Renal cortex interstitium (tissue), 15 donors: ENCODE measurements at places on chromosomes 4 and X.

GRCh38 chrX:121010218-121010617 is 24.7 kb upstream of the CT47A1 start:
- DNase-seq, result no peak

GRCh38 chr4:101066626-101067170 is 280.6 kb downstream of the PPP3CA start:
- DNase-seq, result no peak

- no peak for DNase-seq
These were observed 6.9 kb upstream of the ARMCX4 start for GRCh38 chrX:101478366-101478765.

DNA sequence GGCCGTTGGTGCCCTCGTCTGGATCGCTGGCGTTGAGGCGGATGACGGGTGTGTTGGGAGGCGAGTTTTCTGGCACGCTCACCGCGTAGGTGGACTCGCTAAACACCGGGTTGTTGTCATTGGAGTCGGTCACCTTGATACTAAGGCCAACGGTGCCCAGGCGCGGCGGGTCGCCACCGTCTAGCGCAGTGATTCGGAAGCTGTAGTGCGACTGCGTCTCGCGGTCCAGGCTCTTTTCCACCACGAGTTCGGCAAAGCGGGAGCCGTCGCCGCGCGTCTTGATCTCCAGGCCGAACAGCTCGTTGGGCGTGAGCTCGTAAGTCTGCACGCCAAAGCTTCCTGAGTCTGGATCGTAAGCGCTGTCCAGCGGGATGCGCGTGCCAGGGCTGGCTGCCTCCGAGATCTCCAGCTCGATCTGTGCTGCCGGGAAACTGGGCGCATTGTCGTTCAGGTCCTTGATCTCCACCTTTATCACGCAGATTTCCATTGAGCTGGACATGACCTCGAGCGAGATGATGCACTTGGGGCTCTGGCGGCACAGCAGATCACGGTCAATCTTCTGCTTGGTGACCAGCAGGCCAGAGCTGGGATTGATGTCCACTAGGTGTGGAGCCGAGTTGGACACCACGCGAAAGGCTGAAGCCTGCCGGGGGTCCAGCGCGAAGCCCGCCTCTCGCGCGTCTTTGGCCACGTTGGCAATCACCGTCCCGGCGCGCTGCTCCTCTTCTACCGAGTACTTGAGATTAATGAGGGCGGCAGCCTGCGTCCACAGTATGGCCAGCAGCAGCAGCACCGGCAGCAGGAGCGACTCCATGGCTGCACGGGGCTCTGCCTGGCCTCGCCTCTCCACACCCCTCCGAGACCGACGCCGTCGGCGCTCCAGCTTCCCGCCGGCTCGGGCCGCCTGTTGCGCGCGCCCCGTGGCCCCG is 2.0 kb downstream of the PCDH19 start:
- no peak for DNase-seq

DNA sequence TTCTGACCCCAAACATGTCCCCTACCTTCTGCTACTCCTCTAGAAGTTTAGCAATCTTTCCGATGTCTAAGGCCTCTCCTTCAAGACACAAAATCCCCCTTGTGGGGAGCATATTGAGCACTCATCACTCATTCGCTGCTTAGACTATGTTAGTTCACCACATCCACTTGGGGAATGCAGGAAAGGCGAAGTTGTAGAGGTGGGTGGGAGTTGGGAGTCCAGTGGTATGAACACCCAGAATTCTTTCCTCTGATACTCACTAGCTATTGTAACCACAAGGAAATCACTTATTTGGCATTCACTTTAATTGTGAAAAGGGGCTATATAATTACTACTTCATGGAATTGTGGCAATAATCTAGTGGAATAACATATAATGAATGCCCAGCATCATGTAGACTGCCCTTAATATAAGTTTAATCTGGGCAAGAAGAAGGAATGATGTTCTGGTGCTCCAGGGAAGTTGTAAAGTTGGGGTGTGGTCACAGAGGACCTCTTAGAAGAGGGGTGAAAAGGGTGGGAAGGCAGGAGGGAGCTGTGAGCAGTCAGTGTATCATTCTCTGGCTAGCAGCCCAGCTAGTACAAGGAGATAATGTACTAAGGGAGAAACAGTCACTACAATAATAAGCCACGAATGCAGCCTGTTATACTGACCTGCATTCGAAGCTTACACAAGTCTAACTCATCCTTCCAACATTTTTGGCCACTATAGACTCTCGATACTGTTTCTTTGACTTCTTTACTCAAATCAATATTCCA is 468.2 kb upstream of the DIPK2B start:
- DNase-seq, result no peak

GRCh38 chr4:3225936-3226335 is 23.0 kb upstream of the MSANTD1 start:
- no peak for DNase-seq

DNA sequence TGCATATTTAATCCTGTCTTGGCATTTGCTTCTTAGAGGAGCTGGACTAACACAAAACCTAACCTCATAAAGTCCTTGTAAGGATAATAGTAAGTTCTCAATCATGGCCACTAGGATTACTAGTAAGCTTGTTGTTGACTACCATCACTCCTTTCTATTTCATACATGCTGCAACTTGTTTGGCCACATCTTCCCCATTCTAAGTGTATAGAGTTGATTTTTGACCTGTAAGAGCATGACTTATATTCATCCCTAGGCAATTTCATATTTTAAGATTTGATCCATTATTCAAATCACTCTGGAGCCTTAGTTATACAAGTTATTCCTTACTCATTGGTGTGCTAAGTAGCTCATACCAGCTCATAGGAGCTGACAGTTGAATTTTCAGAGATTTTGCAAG is 109.4 kb downstream of the EFHC2 start:
- no peak for DNase-seq

- no peak for DNase-seq
These were observed 193.3 kb upstream of the FAM9B start for GRCh38 chrX:9227276-9227675.

DNA sequence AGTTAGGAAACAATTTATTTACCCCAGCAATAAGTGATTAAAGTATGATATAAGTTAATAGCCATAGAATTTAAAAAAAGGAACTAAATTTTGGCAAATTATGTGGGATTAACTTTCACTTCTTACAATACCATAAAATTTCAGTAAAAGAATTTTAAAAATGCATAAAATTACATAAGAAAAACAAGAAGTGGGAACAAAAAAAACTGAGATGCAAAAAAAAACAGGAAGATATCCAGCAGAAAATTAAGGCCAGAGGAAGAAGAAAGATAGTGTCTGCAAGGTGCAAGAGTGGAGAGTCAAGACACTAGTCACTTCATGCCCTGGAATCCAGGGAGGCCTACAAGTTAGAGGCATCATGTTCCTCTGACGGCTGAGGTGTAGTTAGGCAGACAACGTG is 184.2 kb downstream of the GASK1B start:
- DNase-seq, result no peak

- DNase-seq, result no peak
These were observed 335.4 kb downstream of the UNC5C start for GRCh38 chr4:95213366-95213765.

- DNase-seq, result no peak
These were observed 102.9 kb upstream of the LRPAP1 start for GRCh38 chr4:3634894-3635820.

DNA sequence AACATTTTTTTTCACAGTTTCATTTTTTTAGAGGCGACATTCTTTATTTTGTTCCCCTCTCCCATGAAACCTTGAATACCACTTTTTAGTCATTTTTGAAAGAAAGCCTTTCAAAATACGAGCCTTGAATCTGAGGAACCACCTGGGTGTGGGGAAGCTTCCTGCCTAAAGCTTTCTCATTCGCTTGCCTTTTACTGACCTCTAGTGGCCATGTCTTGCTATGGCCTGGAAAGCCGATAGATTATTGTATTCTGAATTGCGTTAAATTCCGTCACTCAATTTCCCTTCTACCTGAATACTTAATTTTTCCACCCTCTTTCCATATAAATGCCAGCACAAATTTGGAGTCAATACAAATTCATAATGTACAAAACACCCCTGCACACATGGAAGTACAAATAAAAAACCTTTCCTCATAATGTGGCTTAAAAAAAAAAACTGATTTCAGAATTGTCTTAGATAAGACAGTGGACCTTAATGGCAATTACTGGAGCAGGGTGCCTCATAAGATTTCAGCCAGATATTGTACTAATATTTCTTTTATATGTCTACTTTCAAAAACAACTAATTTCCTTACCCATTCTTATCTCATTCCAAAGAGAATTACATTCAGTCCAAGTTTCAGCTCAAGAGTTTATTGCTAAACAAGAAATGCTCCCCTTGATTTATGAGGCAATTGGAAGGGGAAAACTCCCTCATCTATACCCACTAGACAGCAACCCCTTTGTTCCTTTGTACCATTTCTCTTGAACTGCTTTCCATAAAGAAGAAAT is 217.9 kb downstream of the CENPC start:
- DNase-seq, result peak; percentile 45

- DNase-seq, result no peak
These were observed 236.7 kb downstream of the ASMT start for GRCh38 chrX:1851527-1851926.

GRCh38 chrX:25013632-25014365 is 2.0 kb downstream of the ARX start:
- DNase-seq, result no peak

GRCh38 chr4:148487181-148487580 is 45.0 kb upstream of the NR3C2 start:
- no peak for DNase-seq

- DNase-seq, result no peak
These were observed 75.4 kb downstream of the IRF2 start for GRCh38 chr4:184398741-184399511.

DNA sequence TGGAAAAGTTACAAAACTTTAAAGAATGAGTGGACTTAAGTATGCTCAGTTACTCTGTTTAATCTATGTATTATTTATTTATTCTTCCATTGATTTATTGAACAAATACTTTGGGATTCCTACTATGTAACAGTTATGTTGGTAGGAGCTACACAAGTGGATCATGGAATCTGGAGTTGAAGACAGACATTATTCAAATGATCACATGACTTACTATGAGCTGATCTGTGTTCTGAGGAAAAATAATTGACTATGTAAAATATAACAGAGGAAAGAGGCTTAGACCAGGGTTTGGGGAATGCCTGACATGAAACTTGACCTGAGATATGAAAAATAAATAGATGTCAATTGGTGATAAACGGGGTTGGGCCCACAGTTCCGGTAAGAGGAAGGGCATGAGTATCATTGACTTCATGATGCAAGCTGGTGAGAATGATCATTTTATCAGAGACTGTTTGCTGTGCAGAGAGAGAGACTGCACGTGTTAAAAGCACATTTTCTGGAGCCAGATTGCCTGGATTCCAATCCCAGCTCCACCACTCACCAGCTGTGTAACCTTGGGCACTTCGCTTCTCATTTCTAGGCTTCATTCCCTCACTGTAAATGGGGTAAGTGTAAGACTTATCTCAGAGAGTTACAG is 179.0 kb downstream of the SPCS3 start:
- no peak for DNase-seq

GRCh38 chr4:21543514-21543913 is 405.1 kb downstream of the KCNIP4 start:
- DNase-seq, result no peak

- no peak for DNase-seq
These were observed 1153.0 kb upstream of the INTU start for GRCh38 chr4:126479709-126480108.

DNA sequence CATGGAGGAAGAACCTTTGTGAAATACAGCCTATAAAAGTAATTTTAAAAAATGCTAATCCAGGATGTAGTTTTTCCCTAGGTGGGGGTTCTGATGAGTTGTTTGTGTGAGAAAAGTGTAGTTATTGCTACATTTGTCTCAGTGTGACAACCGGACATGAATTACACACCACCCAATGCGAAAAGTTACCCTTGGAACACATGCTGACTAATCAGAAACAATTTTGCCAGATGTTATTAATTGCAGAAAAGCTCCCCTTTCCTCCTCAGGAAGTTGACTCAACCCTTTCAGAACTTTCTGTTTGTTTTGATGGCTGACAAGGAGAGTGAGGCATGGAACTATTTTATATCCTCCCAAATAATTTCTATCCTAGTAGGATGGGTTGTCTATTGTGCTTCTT is 38.1 kb upstream of the EDA2R start:
- DNase-seq, result no peak

- no peak for DNase-seq
These were observed 3.6 kb upstream of the LEF1 start for GRCh38 chr4:108172231-108172752.

GRCh38 chr4:114267976-114268375 is 288.5 kb upstream of the ARSJ start:
- no peak for DNase-seq

DNA sequence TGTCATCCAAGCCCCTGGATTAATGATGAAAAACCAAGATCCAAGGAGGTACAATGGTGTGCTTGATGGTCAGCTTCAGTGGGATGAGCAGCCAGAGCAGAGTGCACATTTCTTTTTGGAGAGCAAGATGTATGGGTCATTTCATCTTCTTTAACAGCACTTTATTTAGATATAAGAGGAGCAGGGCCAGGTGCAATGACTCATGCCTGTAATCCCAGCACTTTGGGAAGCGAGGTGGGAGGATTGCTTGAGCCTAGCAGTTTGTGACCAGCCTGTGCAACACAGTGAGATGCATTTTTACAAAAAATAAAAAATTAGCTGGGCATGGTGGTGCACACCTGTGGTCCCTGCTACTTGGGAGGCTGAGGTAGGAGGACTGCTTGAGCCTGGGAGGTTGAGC is 45.3 kb upstream of the MAP3K15 start:
- DNase-seq, result no peak

GRCh38 chr4:99028187-99028586 is 32.7 kb downstream of the METAP1 start:
- no peak for DNase-seq

- DNase-seq, result no peak
These were observed 282.4 kb upstream of the GPC4 start for GRCh38 chrX:133697656-133698055.

DNA sequence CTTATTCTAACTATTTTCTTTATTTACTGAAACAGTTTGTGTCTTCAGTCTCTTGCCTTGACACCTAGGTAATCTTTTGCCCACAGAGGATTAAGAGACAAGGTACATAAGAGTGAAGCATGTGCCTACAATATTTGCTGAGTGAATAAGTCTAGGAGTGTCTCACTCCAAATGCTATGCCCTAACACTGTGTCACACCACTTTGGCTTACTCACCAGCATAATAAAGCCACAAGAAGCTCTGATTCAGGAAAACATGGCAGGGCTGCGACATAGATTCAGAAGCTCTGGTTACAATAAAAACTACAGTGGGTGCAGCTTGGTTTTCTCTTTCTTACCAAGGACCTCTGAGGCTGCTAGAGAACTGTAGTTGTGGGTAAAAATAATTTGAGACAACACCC is 127.1 kb downstream of the RBM46 start:
- DNase-seq, result no peak

GRCh38 chrX:154401918-154402621 is 3.9 kb downstream of the RPL10 start:
- DNase-seq, result no peak

DNA sequence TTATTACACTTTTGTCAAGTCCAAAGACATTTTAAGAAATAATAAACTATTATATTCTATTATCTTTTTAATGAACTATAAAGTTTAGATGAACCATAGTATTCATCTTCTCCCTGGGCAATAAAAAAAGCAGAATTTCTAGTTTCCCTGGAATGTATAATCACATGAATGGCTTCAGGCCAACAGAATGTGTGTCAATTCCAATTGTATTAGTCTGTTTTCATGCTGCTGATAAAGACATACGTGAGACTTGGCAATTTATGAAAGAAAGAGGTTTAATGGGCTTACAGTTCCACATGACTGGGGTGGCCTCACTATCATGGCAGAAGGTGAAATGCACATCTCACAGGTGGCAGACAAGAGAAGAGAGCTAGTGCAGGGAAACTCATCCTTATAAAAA is 70.7 kb upstream of the ANXA10 start:
- no peak for DNase-seq
